IPS-NIHi11 (cell line): ENCODE measurements at places on chromosomes 3 and 15.

- no peak for DNase-seq
Observed at GRCh38 chr3:195221876-195222617, 48.9 kb downstream of the XXYLT1 start.

DNA sequence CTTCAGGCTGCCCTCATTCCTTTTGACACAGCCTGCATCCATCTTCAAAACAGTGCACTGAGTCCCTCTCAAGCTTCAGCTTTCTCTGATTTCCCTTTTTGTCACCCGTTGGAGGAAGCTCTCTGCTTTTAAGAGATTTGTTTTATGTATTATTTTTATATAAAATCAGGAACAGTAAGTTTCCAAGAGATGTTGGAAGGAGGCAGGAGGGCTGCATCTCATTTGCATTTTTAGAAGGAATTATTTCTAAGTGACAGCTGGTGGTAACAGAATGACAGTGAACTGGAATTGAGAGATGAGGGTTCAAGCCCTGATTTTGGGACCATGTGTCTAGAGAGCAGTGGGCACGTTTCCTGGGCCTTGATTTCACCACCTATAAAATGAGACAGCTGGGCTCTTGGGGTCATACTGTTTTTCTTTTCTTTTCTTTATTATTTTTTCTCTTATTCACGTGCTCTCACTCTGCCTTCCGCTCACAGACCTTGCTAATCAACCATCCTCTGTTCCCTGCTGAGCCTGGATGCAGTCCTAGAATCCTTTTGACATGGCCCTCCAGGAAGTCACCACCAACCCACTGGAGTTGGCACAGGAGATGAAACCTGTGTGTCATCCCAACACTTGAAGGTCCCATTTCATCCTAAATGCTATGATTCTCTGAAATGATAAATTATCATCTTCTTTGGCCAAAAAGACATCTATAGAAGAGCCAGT, 148.6 kb downstream of the CACNA2D3 start:
- no peak for DNase-seq

GRCh38 chr3:3141939-3142338, 15.2 kb downstream of the TRNT1 start:
- no peak for DNase-seq

DNA sequence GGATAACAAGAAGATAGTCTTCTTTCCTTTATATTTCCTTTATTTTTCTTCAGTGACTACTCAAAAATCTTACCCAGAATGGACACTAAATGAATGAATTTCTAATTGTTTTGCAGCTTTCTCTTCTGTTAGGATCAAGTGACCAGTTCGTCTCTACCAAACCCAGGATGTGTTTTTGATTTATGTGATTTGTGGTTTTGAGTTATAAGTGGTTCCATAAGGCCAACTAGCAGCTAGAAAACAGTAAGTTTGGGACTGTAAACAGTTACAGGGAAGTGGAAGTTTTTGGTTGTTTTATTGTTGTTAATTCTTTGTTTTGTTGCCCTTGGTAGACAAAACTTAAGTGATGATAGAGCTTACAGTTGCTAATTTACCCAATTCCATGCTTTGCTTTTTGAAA, 456.5 kb downstream of the IL5RA start:
- no peak for DNase-seq

- DNase-seq, result peak; percentile 42
Observed at GRCh38 chr3:170815340-170815739, 54.7 kb downstream of the RPL22L1 start.

GRCh38 chr3:100047455-100048141, 66.7 kb downstream of the FILIP1L start:
- no peak for DNase-seq

GRCh38 chr15:58201516-58201915, 63.3 kb downstream of the AQP9 start:
- no peak for DNase-seq
